Left renal cortex interstitium (tissue), 4 donors: ENCODE measurements at places on chromosomes 7 and 10.

- DNase-seq, result no peak
Observed at GRCh38 chr7:67595431-67596180, 599.0 kb downstream of the TYW1 start.

GRCh38 chr10:121928528-121928884 lies 675 bp upstream of the ATE1 start:
- no peak for DNase-seq

- DNase-seq, result no peak
Observed at GRCh38 chr10:126930883-126931503, 25.8 kb downstream of the DOCK1 start.

DNA sequence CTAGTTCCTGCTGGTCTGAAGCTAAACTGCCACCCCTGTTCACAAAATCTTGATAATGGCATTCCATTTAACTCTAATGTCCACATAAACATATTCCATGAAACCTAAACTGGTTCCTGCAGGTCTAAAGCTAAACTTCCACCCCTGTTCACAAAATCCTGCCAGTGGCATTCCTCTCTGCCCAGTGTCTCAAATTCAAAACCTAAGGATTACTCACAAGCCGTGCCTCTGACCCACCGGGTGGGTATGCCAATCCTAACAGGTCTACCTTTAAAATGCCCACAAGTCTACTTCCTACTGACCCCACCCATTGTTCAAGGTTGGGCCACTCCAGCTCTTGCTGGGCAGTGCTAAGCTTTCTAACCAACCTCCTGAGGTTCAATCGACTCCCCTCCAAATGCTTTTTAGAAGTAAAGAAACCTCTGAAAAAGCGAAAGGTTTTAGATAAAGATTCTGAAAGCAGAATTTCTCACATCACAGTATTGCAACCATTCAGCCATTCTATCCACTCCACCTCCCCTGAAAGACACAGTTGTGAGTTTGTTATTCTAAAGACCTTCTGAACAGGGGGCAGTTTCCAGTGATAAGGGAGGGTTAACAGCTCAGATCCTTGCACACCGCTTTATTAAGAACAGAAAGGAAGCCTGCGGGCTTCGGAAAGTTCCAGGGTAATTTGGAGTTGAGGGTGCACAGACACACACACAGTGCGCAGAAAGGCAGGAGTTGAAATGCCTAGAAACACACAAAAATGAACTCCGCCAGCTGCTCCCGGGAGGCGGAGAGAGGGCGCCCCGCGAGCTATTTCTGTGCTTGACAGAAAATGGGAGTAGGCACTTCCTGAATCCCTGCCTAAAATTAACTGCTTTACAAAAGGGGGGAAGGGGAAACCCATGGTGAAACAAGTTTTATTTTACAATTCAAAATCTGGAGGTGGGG lies 87.7 kb downstream of the TNS3 start:
- DNase-seq, result no peak

DNA sequence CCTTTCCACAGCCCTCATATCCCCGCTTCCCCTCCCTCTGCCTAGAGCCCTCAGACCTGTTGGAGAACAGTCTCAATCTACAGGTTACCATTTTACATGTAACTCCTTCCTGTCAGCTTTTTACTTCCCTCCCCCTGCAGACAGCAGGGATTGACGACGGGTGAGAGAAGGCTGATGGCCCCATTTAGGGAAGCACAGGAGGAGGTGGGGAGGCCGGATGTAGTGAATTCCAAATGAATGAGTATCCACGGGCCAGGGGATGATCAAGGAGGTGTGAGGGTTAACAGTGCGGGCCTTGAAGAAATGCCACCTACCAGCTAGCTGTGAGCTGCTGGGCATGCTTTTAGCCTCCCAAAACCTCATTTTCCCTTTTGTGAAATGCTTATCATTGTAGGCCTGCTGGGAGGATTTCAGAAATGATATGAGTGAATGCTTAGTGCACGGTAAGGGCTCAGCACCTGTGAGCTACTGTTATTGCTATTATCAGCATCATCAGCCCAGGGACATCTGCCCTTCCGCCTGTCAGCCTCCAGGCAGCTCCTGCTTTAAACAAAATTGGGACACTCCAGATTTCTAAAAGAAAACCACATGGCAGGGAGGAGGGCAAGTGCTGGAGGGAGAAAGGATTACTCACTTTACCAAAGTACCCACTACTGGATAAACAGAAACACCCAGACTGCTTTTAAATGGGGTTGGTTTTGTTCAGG lies 6.5 kb upstream of the NANOS1 start:
- DNase-seq, result no peak
